ENCODE measurements at places on chromosomes 4 and X. TPM values are rescaled to one million over a fixed set of nuclear protein-coding genes. Genes with fewer than 3 reads are reported as not detected.

The IDUA gene
- total RNA-seq = 17.4 TPM

The ARAP2 gene
- 9.4 TPM for total RNA-seq

The ATP5ME gene
- total RNA-seq = 635 TPM

The MND1 gene
- total RNA-seq = not detected

The RRH gene
- total RNA-seq = not detected

The TMEM156 gene
- total RNA-seq = not detected

The MGAT4D gene
- not detected for total RNA-seq

The PTPN13 gene
- 14.3 TPM for total RNA-seq

The TXK gene
- total RNA-seq = 3.3 TPM

The CD38 gene
- total RNA-seq = 3.0 TPM

GRCh38 chrX:106903856-106904528, 851 bp upstream of the RIPPLY1 start:
- H3K4me1 ChIP-seq = no peaks in the 10 kb centered on the region
- DNase-seq = no peak
- no peaks in the 10 kb centered on the region for H3K27me3 ChIP-seq

DNA sequence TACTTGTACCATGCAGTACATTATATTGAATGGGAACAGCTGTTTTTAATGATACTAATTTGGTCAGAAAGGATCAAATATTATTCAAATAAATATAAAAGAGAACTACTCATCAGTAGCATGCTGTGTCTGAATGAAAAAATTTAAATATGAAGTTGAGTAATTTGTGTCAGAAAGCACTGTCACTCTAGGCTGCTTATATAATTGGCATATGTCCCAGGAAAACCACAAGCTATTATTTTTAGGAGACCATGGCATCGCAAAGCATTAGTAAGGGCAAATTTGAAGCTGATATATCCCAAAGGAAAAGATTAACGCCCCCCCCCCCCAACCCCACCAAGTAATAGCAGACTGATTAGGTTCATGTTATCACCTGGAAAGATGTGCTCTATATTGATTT, 388.5 kb upstream of the SPANXN4 start:
- no peak for DNase-seq
- no peaks in the 10 kb centered on the region for H3K4me1 ChIP-seq
- H3K27ac ChIP-seq = no peak overlapping the region
- H3K36me3 ChIP-seq = no peaks in the 10 kb centered on the region
- no peaks in the 10 kb centered on the region for H3K27me3 ChIP-seq

- DNase-seq = no peak
- H3K27me3 ChIP-seq = no peaks in the 10 kb centered on the region
- H3K4me1 ChIP-seq = no peaks in the 10 kb centered on the region
- no peak overlapping the region for H3K27ac ChIP-seq
- H3K36me3 ChIP-seq = no peaks in the 10 kb centered on the region
Measured at GRCh38 chr4:137768881-137769280, 236.6 kb upstream of the PCDH18 start.

DNA sequence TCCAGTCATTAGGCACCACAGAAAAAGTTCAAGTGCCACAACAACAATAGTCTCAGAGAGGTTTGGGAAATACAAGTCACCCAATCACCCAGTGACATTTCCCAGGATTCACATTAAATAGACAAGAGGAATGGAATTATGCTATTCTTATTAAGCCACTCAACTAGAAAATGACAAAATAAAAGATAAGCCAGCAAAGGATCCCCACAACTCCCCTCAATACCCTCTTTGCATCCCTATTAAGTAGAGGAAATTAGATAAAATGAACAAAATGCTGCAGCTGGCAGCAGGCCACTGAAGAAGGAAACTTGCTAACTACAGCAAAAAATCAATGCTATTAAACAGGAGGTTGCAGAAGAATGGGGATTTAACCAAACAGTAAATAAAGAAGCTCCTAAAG, 35.3 kb upstream of the RPS6KA6 start:
- no peak for DNase-seq
- H3K27ac ChIP-seq = no peak overlapping the region
- no peaks in the 10 kb centered on the region for H3K27me3 ChIP-seq
- H3K4me3 ChIP-seq = no peak overlapping the region
- H3K4me1 ChIP-seq = no peaks in the 10 kb centered on the region

GRCh38 chr4:24894243-24894642, 18.6 kb downstream of the CCDC149 start:
- DNase-seq = no peak
- H3K27me3 ChIP-seq = no peaks in the 10 kb centered on the region
- H3K4me3 ChIP-seq = no peak overlapping the region
- H3K36me3 ChIP-seq = peaks cover 28% of the 10 kb centered on the region
- no peaks in the 10 kb centered on the region for H3K4me1 ChIP-seq
- no peak overlapping the region for H3K27ac ChIP-seq

- no peaks in the 10 kb centered on the region for H3K36me3 ChIP-seq
- no peaks in the 10 kb centered on the region for H3K27me3 ChIP-seq
- no peaks in the 10 kb centered on the region for H3K4me1 ChIP-seq
Measured at GRCh38 chrX:11629593-11630211, 36.0 kb downstream of the ARHGAP6 start.

DNA sequence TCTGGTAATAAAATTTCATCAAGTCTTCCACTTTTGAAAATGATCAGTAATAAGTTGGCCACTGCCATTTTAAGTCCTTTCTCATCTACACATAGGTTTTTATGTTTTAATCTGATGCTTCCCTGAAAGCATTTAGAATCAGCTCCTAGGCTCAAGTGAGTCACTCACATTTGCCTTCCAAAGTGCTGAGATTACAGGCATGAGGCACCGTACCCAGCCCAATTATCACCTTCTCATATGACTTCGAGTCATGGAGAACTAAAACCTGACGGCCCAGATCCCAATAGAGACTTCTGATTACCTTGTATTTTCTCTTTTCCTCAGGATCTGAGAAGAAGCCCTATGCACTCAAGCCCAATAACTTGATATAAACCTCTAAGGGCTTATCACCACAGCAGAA, 140.8 kb downstream of the OPHN1 start:
- DNase-seq = no peak
- no peaks in the 10 kb centered on the region for H3K27me3 ChIP-seq
- no peak overlapping the region for H3K27ac ChIP-seq

GRCh38 chr4:41528512-41529205, 9.3 kb upstream of the LIMCH1 start:
- no peak overlapping the region for H3K27ac ChIP-seq
- DNase-seq = no peak
- H3K4me1 ChIP-seq = peaks cover 44% of the 10 kb centered on the region
- H3K4me3 ChIP-seq = no peak overlapping the region
- H3K36me3 ChIP-seq = no peaks in the 10 kb centered on the region

GRCh38 chr4:11525085-11525484, 96.4 kb upstream of the HS3ST1 start:
- no peak overlapping the region for H3K27ac ChIP-seq
- H3K4me3 ChIP-seq = no peak overlapping the region
- H3K27me3 ChIP-seq = no peaks in the 10 kb centered on the region
- H3K36me3 ChIP-seq = no peaks in the 10 kb centered on the region
- DNase-seq = no peak
- no peaks in the 10 kb centered on the region for H3K4me1 ChIP-seq

- no peak for DNase-seq
- no peaks in the 10 kb centered on the region for H3K27me3 ChIP-seq
- H3K4me1 ChIP-seq = peaks cover 55% of the 10 kb centered on the region
- H3K4me3 ChIP-seq = no peak overlapping the region
- H3K27ac ChIP-seq = no peak overlapping the region
- H3K36me3 ChIP-seq = no peaks in the 10 kb centered on the region
Measured at GRCh38 chr4:41448934-41449333, 89.0 kb upstream of the LIMCH1 start.

DNA sequence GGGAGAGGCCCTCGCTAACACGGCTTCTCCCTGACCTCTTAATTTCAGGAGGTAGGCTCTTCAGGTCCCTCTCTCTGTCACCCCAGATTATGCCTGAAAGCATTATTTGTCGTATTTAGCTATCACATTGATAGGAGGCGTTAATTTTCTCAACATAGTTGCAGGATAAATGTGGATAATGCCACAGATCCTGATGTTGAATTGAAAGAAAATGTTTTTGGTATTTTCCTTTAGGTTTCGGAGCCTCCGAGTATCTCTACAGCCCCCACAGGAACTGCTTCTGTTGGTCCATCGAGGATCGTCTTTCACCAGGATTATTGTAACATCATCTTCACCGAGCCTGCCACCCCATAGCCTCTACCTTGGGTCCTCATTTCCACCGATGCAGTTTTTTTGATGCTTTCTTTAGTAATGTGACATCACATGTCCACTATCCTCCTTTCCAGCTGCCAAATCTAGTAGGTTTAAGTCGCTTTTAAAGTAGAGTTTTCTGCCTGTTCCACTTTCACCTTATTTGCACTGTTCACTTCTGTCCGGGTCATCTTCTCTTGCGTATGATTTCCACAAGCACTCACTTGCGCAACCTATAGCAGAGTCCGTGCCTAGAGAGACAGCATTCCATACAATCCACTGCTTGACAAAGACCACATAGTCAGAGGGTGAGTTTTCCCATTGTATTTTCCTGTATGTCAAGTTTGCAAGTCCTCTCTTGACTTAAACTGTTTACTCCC, 665 bp downstream of the TIGD2 start:
- H3K27ac ChIP-seq = no peak overlapping the region
- H3K4me1 ChIP-seq = peaks cover 18% of the 10 kb centered on the region
- no peak for DNase-seq
- H3K36me3 ChIP-seq = no peaks in the 10 kb centered on the region
- no peaks in the 10 kb centered on the region for H3K27me3 ChIP-seq

DNA sequence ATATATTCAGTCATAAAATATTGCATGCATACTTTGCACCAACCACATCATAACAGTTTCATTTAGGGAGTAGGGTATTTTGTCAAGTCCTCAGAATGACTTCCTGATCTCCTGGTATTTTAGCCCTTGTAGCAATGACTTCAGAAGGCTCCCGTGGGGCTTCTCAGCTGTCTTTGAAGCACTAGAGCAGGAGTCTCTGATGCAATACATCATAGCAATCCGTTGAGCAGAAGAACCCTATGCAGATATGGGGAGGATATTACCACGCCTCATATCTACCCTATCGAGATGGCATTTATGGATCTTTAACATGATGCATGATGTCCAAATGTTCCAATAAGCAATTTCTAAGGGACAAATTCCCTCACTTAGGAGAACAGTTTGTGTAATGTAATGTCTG, 373.7 kb upstream of the FTHL17 start:
- no peak for DNase-seq
- H3K36me3 ChIP-seq = no peaks in the 10 kb centered on the region
- no peak overlapping the region for H3K27ac ChIP-seq
- no peak overlapping the region for H3K4me3 ChIP-seq

DNA sequence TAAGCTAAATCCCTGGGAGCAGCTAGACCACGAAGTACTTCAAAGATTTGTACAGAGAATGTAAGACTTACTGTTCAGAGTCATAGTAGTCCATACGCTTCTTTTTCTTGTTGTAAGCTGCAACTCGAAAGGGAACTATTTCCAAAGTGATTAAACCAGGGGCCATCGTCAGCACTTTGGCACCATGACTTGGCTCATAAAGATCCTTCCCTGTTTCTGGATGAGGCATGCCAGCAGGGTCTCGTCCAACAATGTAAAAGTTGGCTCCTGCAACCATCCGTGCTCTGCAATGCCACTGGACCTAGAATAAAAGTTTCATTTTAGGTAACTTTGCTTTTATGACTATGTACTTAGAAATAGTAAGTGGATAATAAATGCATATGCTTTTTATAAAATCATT, 88.5 kb downstream of the PAPSS1 start:
- H3K27ac ChIP-seq = no peak overlapping the region
- H3K36me3 ChIP-seq = no peaks in the 10 kb centered on the region
- H3K4me3 ChIP-seq = no peak overlapping the region
- peak; percentile 26 for DNase-seq

- no peak for DNase-seq
- no peak overlapping the region for H3K27ac ChIP-seq
- H3K4me1 ChIP-seq = no peaks in the 10 kb centered on the region
- no peaks in the 10 kb centered on the region for H3K27me3 ChIP-seq
Measured at GRCh38 chrX:131262738-131263679, 26.1 kb downstream of the IGSF1 start.

- no peaks in the 10 kb centered on the region for H3K27me3 ChIP-seq
- H3K36me3 ChIP-seq = no peaks in the 10 kb centered on the region
- no peak for DNase-seq
Measured at GRCh38 chrX:153029875-153030274, 26.4 kb upstream of the PNMA3 start.

GRCh38 chr4:48738856-48739255, 41.2 kb downstream of the FRYL start:
- H3K36me3 ChIP-seq = no peaks in the 10 kb centered on the region
- H3K27ac ChIP-seq = no peak overlapping the region
- no peak overlapping the region for H3K4me3 ChIP-seq
- H3K4me1 ChIP-seq = no peaks in the 10 kb centered on the region
- no peaks in the 10 kb centered on the region for H3K27me3 ChIP-seq
- DNase-seq = no peak

DNA sequence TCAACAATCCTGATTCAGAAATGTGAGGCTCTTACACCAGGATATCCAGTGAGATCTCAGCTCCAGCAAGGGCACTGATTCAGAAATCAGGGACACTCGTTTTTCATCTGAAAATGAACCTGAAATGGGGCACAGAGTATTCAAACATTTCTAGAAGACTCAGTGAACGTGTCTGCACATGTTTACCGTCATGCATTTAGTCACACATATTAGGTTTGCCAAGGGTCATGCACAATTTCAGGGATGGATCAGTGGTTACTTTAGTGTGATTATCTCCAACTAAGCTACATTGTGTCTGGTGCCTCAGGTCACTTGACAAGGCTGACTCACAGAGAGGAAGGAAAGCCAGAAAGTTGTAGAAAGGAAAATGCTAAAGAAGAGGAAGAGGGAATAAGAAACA, 33.6 kb upstream of the SPANXN2 start:
- no peak overlapping the region for H3K27ac ChIP-seq
- no peaks in the 10 kb centered on the region for H3K27me3 ChIP-seq
- H3K4me3 ChIP-seq = no peak overlapping the region
- no peak for DNase-seq
- H3K36me3 ChIP-seq = no peaks in the 10 kb centered on the region
- no peaks in the 10 kb centered on the region for H3K4me1 ChIP-seq
